ENCODE measurements at places on chromosomes 2 and 18.

GRCh38 chr2:33762636-33763035, 163.5 kb upstream of the FAM98A start:
- no peaks in the 10 kb centered on the region for H3K27me3 ChIP-seq
- H3K27ac ChIP-seq = no peak overlapping the region
- no peak overlapping the region for H3K4me3 ChIP-seq
- no peaks in the 10 kb centered on the region for H3K4me1 ChIP-seq

DNA sequence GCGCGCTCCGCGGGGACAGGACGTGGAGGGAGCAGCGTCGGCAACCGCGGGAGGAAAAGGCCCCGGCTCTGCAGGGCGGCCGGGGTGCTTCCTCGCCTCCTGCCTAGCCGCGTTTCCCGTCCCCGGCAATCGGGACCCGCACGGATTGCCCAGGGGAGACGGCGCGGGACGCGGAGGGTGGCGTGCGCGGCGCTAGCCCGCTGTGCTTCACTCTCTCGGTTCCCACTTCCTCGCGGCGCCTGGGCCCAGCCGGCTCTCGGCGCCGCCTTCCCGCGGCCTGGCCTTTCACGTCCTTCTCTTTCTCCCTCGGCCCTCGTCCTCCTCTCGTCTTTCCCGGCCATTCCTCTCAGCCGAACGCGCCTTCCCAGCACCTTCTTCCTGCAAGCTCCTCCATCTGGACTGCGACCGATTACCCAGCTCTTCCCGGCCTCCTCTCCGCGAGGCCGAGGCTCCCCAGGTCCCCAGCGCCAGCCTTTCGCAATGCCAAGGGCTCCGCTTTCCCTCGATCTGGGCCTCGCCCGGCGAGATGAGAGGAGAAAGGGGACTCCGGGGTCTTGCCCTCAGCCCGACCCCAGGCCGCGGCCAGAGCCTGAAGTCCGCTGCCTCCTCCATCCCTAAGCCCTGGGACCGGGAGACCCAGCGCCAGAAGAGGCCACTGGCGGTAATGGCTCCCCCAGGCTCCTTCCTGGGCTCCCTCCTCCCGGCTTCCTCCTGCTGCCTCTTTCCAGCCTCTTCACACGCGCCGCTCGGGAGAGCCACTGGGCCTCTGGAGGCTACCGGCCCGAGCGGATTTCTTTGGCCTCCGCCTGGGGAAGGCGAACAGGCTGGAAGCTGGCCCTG, 34.3 kb upstream of the ATP6V1B1 start:
- H3K36me3 ChIP-seq = peaks cover 6% of the 10 kb centered on the region
- peak overlapping the region; percentile 88 for H3K4me3 ChIP-seq
- peaks cover 23% of the 10 kb centered on the region for H3K4me1 ChIP-seq

DNA sequence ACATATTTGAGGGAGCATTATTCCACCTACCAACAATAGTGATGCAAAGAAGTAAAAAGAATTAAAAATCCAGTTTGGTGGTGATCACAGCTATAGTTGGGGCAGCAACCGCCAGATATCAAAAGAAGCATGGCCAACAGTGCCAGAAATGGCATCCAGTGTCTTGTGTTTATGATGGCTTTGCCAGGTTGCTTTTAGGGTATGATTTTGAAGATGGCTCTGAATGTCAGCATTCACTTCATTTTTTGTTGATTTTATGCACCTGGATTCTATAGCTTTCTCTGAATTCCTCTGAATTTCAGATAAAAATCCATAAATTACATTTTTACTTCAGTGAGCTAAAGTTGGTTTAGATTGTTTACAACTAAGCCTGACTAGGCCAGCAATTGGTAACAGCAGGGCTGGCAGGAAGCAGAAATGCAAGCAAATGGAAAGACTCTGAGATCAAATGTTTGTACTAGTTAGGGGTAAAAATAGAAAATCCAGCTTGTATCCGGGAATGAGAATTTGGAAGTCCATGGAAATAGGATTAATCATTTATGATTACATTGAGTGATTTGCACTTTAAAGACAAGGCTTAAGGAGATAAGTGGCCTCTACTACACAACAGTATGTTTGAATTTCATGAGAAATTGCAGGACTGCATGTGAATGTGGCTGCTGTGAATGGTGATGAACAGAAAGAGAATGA, 40.4 kb downstream of the COL3A1 start:
- H3K4me1 ChIP-seq = no peaks in the 10 kb centered on the region
- H3K27me3 ChIP-seq = peaks cover 10% of the 10 kb centered on the region
- DNase-seq = no peak
- no peak overlapping the region for H3K27ac ChIP-seq

- no peaks in the 10 kb centered on the region for H3K4me1 ChIP-seq
- H3K4me3 ChIP-seq = no peak overlapping the region
- no peak overlapping the region for H3K27ac ChIP-seq
- no peak for DNase-seq
- H3K36me3 ChIP-seq = no peaks in the 10 kb centered on the region
Measured at GRCh38 chr2:180291060-180291459, 284.0 kb upstream of the CWC22 start.

DNA sequence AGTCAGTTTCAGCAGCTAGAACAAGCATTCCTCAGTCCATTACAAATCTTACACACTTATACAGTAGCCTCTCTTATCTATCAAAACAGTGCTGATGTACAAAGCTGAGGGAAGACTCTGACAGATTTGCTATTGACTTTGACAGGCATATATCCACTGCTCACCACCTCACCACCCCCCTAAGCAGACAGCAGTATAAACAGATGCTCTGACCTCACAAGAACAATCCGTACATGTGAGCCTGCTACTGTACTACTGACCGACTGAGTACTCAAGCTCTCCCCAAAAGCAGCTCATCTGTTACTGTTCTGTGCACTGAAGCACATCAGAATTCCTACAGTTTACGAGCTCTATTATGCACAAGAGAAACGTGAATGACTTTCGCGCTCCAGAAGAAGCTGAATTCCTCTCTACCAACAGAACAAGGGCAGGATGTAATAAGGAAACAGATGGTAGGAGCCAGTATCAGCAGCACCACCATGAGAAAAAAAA, 95.6 kb upstream of the PDE1A start:
- no peak for DNase-seq
- H3K27ac ChIP-seq = no peak overlapping the region
- peaks cover 2% of the 10 kb centered on the region for H3K4me1 ChIP-seq
- H3K36me3 ChIP-seq = no peaks in the 10 kb centered on the region
- H3K27me3 ChIP-seq = no peaks in the 10 kb centered on the region

GRCh38 chr2:226832061-226832460, 3.8 kb upstream of the RHBDD1 start:
- no peak for DNase-seq
- no peaks in the 10 kb centered on the region for H3K36me3 ChIP-seq
- H3K27ac ChIP-seq = no peak overlapping the region
- H3K4me1 ChIP-seq = peaks cover 11% of the 10 kb centered on the region
- no peak overlapping the region for H3K4me3 ChIP-seq

DNA sequence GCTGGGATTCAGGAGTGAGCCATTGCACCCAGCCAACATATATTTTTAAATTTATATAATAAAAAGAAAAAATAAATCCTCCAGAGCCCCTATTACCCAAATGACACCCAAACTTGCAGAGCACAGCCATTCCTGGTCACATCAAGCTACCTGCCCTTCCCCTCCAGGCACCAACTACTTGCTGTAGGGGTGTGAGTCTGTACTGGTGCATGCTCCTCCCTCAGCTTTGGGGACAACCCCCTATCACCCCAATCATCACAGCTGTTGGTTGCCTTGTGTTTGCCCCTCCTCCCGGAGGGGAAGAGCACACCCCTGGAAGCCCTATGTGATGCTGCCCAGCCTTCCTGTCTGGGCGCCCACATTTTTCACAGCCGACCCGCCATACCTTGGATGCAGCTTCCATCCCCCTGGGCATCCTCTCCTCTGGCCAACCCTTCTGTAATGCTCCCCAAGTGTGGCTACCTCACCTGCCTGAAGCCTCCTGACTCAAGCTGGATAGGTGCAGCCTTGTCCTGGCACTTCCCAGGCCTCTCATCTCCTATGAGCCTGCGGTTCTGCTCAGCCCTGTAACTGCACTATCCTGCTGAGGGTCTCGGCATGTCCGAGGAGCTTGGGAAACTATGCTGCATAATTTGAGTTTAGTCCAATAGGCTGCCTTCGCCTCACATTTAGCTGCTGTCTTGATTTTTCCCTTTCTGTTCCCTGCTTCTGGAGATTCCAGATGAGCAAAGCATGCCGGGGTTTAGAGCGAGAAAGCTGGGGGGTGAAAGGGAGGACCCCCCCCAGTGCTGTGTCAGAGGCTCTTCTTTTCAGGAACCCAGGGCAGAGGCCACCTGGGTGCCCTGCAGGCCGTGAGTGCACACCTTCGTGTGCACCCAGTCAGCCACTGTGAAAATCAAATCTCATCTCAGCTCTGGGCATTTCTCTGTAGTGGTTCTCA, 27.2 kb downstream of the CHST10 start:
- DNase-seq = no peak
- H3K27me3 ChIP-seq = peaks cover 20% of the 10 kb centered on the region
- no peak overlapping the region for H3K27ac ChIP-seq
- peaks cover 10% of the 10 kb centered on the region for H3K36me3 ChIP-seq

GRCh38 chr2:66569321-66569851, 134.5 kb downstream of the MEIS1 start:
- H3K4me1 ChIP-seq = no peaks in the 10 kb centered on the region
- H3K4me3 ChIP-seq = no peak overlapping the region
- H3K27me3 ChIP-seq = peaks cover 16% of the 10 kb centered on the region
- no peak for DNase-seq
- H3K27ac ChIP-seq = no peak overlapping the region
- no peaks in the 10 kb centered on the region for H3K36me3 ChIP-seq

DNA sequence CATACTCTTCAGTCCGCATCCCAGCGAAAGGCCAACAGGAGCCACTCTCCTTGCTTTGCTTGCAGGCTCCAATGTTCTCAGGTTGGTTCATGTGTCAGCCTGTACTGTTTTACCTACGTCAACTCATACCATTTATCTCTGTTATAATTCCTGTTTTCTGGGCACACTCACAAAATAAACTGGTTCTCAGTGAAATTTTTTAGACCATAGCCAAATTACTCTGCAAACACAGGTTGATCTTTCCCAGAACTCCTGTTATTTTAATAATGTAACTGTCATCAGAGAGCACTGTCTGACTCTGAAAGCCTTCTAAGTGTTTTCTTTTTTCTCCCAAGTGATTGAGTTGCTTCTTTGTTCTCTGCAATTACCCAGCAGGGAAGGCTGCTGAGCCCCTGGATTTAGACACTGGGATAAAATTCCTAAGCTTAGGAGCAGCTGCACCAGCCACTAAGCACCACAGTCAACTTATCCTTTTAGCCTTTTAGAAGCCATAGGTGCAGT, 111.6 kb upstream of the PIEZO2 start:
- no peaks in the 10 kb centered on the region for H3K4me1 ChIP-seq
- no peak for DNase-seq
- H3K27ac ChIP-seq = no peak overlapping the region
- no peaks in the 10 kb centered on the region for H3K36me3 ChIP-seq

DNA sequence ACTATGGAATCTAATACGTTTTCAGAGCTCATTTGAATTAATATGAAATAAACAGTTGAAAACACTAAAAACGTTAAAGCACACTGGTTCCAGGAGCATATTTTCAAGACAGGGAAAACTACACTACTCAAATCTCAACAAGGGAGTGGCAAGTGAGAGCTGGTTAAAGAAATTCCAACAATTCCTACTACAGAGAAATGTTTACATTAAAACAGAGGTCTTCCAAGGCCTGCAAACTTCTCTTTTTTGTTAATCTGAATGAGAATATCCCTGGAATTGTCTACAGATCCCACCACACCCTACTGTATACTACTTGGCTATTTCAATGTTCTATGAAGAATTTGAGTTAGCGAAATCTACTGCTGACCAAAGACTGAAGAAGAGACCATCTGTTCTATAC, 231.5 kb downstream of the ZEB2 start:
- H3K27ac ChIP-seq = no peak overlapping the region
- H3K4me3 ChIP-seq = no peak overlapping the region
- peaks cover 3% of the 10 kb centered on the region for H3K4me1 ChIP-seq
- H3K36me3 ChIP-seq = no peaks in the 10 kb centered on the region

GRCh38 chr2:25878361-25879132, at the start of gene ASXL2:
TSS of gene ASXL2 (minus strand) at chr2:25878487. CDS start at chr2:25878222, 265 bp downstream.
- H3K36me3 ChIP-seq = peaks cover 4% of the 10 kb centered on the region
- peak; percentile 98 for DNase-seq
- H3K27ac ChIP-seq = peak within 1 kb of the TSS; percentile 95

- DNase-seq = no peak
- H3K27ac ChIP-seq = peak overlapping the region; percentile 53
- H3K4me1 ChIP-seq = peaks cover 6% of the 10 kb centered on the region
- peaks cover 52% of the 10 kb centered on the region for H3K27me3 ChIP-seq
- no peaks in the 10 kb centered on the region for H3K36me3 ChIP-seq
Measured at GRCh38 chr2:179263446-179264367, 925 bp downstream of the SESTD1 start.

- peaks cover 5% of the 10 kb centered on the region for H3K36me3 ChIP-seq
- H3K4me3 ChIP-seq = no peak overlapping the region
- no peak for DNase-seq
- no peaks in the 10 kb centered on the region for H3K4me1 ChIP-seq
Measured at GRCh38 chr2:26883956-26884355, 36.0 kb downstream of the DPYSL5 start.

- no peaks in the 10 kb centered on the region for H3K27me3 ChIP-seq
- no peak overlapping the region for H3K4me3 ChIP-seq
- H3K27ac ChIP-seq = no peak overlapping the region
- H3K4me1 ChIP-seq = no peaks in the 10 kb centered on the region
- no peaks in the 10 kb centered on the region for H3K36me3 ChIP-seq
Measured at GRCh38 chr2:21972586-21972985, 848.8 kb downstream of the TDRD15 start.

GRCh38 chr18:68172842-68173549, 541.9 kb downstream of the TMX3 start:
- H3K27ac ChIP-seq = no peak overlapping the region
- no peak for DNase-seq
- no peaks in the 10 kb centered on the region for H3K4me1 ChIP-seq
- no peaks in the 10 kb centered on the region for H3K36me3 ChIP-seq
- no peaks in the 10 kb centered on the region for H3K27me3 ChIP-seq

- DNase-seq = no peak
- H3K4me1 ChIP-seq = peaks cover 5% of the 10 kb centered on the region
- H3K27ac ChIP-seq = no peak overlapping the region
- peaks cover under 1% of the 10 kb centered on the region for H3K27me3 ChIP-seq
Measured at GRCh38 chr2:100990166-100990565, 11.9 kb upstream of the RPL31 start.
